ENCODE measurements at places on chromosomes 13 and 19.

GRCh38 chr19:35905178-35905727, 2.8 kb downstream of the TYROBP start:
- no peak for DNase-seq

DNA sequence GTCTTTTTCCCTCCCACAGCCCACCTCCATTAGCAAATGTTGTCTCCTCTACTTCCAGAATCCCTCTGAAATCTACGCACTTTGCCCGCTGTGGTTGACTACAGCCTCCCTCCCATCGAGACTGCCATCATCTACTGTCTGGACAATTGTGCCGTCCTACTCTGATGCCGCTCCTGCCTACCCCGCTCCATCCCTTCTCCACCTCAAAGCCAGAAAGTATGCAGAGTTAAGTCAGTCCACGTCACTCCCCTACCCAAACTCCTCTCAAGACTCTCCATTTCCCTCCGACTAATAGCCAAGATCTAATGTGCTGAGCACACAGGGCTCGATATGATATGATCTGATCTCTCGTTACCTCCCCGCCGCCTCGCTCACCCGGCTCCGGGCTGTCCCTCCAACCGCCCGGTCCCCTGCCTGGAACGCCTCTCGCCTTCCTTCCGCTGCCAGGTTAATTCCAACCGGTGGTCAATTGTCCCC, 556 bp downstream of the CACTIN start:
- no peak for DNase-seq

GRCh38 chr13:49240017-49240416, 7.7 kb upstream of the CDADC1 start:
- no peak for DNase-seq

DNA sequence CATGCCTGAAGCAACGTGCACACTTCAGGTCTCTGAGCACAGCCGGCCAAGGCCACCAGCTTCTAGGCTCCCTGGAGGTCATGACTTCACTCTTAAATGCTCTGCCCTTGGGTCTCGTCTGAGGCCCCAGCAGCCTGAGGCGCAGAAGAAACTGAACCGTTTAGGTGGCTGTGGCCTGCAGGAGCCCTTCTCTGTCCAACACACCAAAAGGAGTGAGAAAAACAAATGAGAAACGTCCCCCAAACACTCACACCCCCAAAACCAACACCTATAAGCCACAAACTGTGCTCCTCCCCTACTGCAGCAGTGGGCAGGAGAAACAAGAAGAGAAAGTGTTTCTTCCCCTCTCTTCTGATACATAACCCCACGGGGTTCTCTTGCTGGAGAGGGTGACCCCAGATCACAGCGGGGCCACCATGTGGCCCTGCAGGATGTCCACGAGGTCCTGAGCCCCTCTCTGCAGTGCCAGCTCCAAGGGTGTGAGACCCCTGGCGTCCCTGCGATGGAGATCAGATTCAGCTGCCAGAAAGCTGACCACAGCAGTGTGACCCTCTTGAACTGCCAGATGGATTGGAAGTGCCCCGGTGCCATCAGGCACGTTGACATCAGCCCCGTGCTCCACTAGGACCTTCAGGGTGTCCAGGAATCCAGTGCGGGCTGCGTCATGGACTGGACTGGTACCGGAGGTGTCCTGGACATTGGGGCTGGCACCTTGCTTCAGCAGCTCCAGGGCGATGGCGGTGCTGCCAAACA, 1.0 kb upstream of the KRI1 start:
- DNase-seq = peak; percentile 38

GRCh38 chr13:111341886-111342285, 21.4 kb downstream of the TEX29 start:
- no peak for DNase-seq

DNA sequence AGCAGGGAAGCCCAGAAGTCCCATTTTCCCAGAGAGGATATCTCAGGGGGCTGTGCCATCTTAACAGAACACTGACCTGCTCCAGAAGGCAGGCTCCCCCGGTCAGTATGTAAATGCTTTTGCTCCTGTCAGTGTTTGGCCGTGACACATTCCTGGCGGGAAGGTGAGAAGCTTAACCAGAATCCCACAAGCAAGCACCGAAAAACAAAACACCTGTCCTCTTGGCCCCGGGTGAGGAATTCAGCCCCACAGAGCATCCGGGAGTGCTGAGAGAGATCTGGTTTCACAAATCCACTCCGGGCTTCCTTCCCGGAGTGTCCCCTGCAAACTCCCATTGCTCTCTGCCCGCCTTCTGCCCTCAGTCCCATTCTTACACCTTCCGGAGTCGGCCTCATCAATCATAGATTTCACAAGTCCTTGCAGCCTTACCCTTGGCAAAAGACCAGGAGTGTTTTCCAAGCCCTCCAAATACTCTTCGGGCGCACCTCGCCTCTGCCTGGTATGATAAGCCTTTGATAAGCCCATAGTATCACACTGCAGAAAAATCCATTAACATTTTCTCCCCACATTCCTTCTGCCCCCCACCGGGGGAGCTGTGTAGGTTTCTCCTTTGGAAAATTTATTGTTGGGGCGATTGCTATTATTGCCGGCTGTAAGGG, 12.2 kb downstream of the TPM4 start:
- DNase-seq = no peak

GRCh38 chr13:95956589-95957148, 96.5 kb downstream of the UGGT2 start:
- DNase-seq = no peak

- no peak for DNase-seq
These were observed 21.4 kb upstream of the MICU2 start for GRCh38 chr13:21625366-21625765.

DNA sequence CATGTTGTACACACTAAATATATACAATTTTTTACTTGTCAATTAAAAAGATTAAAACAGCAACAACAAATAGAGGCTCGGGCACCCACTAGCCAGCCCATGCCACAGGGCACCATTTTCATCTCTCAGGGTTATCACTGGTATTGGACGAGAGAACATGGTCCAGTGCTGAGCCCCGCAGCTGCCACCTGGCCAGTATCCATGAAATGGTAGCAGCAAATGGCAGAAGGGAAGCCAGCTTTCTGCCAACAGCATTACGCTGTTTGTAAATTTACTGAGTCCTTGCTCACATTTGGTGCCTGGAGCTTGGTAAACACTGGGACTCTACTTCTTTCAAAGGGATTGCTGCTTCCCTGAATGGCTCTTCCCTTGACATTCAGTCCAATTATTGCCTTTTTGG, 87.9 kb upstream of the WASF3 start:
- DNase-seq = no peak

DNA sequence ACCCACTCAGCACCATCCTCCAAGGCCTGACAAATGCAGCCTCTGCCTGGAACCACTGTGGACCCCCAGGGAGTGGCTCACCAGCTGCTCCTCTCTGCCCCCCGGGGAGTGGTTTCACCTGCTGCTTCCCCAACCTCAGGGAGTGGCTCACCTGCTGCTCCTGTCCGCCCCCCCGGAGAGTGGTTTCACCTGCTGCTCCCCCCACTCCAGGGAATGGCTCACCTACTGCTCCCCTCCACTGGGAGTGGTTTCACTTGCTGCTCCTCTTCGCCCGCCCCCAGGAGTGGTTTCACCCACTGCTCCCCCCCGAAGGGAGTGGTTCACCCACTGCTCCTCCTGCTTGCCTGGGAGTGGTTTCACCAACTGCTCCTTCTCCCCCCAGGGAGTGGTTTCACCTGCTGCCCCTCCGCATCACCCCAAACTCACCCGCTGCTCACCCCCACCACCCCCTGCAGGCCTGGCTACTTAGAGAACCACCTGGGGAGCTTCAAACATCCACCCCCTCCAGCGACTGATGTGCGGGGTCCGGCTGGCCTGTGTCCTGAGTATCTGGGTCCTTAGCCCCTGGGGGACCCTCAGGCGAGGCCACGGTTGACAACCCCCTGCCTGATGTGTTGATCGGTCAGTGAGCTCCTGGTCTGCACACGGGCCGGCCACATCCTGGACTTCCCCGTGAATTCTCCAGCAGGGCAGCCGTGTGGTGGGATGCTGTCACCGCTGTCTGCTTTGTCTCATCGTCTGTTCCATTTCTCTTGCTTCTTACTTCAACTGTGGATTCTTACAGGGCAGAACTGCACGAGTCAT, 14.6 kb upstream of the TMEM255B start:
- DNase-seq = no peak

DNA sequence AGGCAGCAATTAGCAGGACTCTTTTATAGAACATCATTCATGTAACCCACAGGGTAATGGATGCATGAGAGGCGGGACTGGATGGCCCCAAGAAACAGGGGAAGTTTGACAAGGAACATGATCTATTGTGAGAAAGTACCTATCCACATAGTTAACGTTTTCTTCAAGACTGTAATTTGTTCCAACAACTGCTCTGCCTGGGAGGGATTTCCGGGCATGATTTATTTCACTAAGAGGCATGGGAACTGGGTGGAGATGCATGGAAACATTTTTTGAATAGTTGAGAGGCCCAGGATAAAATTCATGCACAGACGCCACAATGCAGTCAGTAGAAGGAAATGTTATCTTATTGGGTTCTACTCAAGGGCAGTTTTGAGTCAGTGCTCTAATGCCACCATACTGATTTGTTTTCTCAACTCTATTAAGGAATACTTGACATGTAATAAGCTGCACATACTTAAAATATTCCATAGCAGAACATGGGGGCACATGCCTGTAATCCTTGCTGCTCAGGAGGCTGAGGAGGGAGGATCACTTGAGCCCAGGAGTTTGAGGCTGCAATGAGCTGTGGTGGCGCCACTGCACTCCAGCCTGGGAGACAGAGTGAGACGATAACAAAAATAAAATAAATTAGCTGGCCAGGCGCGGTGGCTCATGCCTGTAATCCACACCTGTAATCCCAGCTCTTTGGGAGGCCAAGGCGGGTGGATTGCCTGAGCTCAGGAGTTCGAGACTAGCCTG, 9.9 kb upstream of the ATG4D start:
- DNase-seq = no peak

- DNase-seq = no peak
These were observed 127.9 kb downstream of the DIAPH3 start for GRCh38 chr13:60035874-60036273.

DNA sequence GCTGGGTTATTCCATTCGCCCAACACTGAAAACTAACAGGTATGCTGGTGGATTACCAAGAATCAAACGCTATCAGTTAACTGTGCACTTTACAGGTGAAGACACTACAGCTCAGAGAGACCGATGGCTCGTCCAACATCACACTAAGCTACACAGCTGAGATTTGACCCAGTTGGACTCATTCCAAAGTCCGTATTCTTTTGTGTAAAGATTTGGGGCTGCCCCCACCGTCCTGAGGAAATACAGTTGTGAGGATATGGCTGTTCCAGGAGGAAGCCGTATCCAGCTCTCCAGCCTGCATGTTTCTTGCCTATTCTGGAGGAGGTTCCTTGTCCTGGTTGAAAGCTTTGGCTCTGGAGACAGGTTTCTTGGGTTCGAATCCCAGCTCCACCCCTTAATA, 4.2 kb downstream of the ZSCAN5A start:
- no peak for DNase-seq

GRCh38 chr13:28531077-28531844, 36.3 kb upstream of the FLT1 start:
- DNase-seq = no peak

Measured in stimulated activated CD8-positive, alpha-beta memory T cell treated with anti-CD3 and anti-CD28 coated beads, Interleukin-4, amount 100 ng/mL, for 1 hour (primary cell).